ENCODE measurements at places on chromosomes 11 and 22.

DNA sequence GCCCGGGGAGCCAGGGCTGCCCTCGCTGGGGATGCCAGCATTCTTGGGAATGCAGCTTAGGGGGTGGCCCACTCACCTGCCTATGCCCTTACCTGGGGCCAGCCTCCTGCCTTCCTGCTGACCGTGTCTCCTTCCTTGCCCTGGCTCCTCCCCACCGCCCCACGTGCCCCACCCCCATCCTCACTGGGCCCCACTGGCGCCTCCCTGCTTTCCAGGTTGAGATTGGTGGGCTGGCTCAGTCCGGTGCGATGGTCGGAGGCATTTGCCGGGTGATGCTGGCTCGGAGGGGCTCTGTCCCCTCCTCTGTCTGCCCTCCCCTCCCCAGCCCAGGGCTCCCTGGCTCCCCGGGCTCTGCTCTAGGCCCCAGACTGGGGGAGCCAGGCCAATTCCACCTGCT, 34.1 kb upstream of the GRAMD4 start:
- DNase-seq: no peak

DNA sequence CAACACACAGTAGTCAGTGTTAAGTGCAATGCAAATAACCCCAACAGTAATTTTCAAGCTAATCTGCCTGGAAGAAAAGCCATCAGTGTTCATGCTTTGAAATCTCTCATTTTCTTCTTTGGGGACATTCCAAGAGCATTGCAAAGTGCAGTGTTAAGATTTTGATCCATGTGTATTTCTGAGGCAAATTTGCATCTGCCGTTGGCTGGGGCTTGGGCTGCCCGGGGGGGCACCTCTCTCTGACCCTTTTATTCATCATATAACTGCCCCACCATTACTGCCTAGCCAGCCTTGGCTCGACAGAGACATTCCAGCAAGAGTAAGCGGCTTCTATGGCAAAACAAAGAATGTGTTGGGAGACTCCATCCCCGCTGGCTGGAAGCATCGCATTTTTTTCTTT, 483.5 kb downstream of the BRD1 start:
- no peak for DNase-seq

DNA sequence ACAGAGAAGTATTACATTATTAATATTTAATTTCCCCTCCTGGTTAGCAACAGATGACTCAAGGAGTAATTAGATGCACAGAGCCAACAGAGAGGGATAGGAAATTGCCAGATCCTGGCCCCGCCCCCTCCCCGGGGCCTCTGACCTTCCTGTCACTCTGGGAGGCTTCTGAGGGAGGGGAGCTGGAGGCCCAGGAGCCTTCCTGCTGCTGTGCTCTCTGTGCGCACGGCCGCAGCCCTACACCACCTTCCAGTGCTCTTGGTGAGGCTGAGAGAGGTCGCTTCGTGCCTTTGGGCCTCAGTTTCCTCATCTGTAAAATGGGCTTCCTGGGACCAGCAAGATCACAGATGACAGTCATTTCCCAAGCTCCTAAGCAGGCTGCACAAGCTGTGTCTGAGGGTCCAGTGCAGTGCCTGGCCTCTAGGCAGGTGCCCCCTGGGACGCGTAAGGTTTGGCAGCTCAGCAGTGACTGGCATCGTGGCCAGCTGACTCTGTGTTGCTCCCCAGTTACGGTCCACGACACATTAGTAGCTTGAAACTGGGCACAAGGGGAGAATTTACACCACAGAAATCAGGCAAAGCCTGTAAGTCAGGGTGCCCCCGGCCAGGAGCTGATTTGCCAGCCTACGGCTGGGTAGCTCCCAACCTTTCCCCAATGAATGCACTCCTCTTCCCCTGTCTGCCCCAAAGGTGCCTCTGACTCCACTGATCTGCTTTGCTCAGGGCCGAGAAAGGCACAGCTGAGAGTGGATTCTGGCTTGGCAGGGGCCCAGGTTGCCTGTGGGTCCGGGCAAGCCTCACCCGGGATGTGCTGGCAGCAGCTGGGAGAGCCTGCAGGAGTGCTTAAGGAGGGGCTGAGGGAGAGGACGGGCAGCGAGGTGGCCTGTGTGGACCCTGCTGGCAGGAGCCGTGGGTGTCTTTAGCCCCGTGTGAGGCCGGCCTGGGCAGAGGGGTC, 2.3 kb downstream of the ADORA2A start:
- DNase-seq: no peak

GRCh38 chr11:3764266-3764665, 33.1 kb downstream of the NUP98 start:
- no peak for DNase-seq

DNA sequence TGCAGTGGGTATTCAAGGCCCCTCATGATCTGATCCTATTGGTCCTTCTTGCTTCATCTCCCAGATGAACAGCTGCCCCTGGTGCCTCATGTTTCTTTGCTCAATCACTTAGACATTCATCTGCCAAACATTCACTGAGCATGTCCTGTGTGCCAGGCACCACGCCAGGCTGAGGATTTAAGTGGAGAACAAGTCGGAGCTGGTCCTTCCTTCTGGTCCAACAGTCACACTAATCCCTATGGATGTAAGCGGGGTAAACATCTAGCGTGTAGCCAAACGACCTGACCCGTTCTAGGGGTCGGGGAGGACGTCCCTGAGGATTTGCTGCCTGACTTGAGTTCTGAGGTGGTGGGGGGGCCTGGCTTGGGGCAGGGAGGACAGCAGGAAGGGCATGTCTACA, 21.9 kb downstream of the ZMAT5 start:
- peak; percentile 13 for DNase-seq

DNA sequence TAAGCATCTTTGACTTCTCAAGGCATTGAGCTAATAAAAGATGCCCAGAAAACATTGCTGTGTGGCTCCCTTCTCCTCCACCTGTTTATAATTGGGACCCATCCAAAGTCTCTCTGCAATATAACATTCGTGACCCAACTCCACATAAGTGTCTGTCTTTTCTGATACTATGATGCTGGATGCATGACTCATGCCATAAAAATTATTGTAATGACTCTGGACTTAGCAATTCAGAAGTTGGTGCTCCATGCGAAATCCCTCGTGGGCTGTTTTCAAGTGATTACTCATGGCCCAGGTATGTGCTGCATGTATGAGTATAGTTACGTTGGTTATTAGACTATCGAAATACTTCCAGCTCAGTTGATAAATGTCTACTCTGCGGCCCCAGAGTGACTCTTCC, 11.7 kb downstream of the FJX1 start:
- no peak for DNase-seq

GRCh38 chr22:30262917-30263741, 3.5 kb downstream of the OSM start:
- DNase-seq: no peak

- DNase-seq: no peak
Measured at GRCh38 chr11:56885177-56885576, 103.5 kb upstream of the OR5AK2 start.

- DNase-seq: no peak
Measured at GRCh38 chr11:134145715-134146114, 76.8 kb downstream of the JAM3 start.

- DNase-seq: no peak
Measured at GRCh38 chr11:120137187-120137610, 714 bp downstream of the TRIM29 start.

DNA sequence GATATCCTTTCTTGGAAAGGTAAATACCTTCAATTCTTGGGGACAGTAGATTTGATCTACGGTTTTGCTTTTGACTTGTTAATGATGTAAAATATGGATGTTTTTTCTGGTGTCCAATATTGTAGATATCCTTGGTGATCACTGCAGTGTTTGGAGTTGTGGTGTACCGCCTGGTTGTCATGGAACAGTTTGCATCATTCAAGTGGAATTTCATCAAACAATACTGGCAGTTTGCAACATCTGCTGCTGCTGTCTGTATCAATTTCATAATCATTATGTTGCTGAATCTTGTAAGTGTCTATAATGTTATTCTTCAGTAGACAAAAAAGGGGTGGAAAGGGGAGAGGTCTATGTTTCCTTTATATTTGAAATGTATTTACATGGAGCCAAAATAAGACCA, 27.4 kb upstream of the MUC15 start:
- DNase-seq: no peak

GRCh38 chr11:33195462-33196173, 34.3 kb upstream of the CSTF3 start:
- DNase-seq: peak; percentile 4

- no peak for DNase-seq
Measured at GRCh38 chr11:67627441-67627811, 2.3 kb downstream of the NUDT8 start.

- no peak for DNase-seq
Measured at GRCh38 chr11:15933886-15934625, 422.3 kb downstream of the SOX6 start.

- no peak for DNase-seq
Measured at GRCh38 chr11:19092850-19093249, 24.1 kb upstream of the ZDHHC13 start.

DNA sequence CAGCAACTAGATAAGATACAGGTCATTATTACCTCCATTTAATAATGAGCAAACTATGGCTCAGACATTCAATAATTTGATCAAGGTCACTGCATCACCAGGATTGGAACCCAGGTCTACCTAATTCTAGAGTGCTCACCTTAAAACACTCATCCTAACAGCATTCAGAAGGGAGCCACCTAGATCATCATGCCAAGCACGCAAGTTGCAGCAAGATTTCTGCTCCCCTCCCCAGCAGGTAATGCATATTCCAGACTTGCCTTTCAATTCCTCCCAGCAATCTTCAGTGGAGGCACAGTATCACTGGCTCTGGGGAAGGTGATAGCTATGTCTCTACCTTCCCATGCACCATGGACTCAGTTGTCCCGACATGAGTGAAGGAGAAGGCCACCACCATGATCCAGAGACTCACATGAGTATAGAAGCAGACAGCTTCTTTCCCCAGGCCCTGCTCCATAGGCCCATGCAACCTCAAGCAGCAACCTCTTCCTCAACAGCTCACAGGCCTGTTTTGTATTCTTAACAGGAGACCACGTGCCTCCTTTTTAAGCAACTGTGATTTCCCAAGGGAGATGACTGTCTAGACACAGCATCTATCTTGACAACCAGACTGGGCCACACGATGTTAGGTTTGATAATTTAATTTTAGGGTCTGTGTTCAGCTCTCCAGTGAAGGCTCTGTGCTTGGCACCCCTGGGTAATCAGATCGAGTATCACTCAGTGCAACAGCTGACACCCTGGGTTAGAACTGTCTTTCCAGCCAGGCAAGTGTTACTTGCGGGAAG, 36.4 kb downstream of the RAB30 start:
- DNase-seq: no peak

- peak; percentile 49 for DNase-seq
Measured at GRCh38 chr11:114228435-114229411, 67.5 kb upstream of the NNMT start.

DNA sequence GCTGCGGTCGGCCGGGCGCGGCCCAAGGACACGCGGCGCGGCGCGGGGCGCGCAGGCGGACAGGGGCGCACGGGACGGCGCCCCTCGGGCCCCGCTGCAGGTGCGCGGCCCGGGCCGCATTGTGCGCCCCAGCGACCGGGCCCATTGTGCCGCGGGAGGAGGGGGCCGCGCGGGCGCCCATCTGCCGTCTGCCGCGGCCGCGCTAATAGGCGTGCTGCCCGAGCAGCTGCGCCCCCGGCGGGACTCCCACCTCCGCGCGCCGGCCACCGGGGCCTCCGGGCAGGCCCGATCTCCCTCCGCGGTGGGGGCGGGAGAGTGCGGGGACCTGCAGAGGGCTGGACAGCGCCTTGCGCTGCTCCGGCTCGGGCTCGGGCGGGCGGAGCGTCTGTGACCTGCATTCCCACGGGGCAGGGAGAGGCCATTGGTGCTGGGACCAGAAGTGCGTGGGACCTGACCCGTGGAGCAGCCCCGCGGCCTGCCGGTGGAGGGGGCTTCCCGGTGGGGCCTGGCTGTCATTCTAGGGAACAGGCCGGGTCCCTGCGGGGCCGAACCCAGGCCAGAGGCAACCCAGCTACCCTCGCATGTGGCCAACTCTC, 933 bp downstream of the BRSK2 start:
- DNase-seq: peak; percentile 68

DNA sequence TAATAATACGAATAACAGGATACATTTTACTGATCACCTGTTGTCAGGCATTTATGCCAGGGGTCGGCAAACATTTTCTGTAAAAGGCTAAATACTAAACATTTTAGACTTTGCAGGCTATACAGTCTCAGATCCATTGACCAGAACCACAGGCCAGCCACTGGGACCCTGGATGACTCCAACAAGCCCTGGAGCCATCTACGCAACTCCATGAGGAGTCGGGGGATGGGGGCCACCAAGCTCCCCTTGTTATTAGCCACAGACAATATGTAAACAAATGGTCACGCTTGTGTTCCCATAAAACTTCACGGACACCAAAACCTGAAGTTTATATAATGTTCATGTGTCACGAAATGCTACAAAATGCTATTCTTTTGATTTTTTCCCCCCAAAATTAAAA, 54.4 kb upstream of the EMID1 start:
- no peak for DNase-seq

DNA sequence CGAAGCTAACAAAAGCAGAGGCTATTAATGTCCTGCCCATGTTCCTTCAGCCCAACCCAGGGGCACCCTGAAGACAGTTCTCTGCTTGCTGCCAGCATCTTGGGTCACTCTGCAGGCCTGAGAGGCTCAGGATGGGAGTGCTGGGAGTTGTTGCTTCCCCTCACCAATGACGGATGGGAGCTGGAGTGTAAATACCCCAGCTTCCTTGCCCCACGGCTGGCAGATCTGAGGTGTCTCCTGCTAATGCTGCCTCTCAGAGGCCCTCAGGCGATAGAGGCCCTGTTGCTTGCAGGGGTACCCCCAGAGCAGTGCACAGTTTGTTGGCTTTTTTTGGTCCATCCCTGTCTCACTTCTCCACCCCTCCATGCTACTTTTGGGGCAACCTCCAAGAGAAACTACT, 32.9 kb downstream of the IFT27 start:
- no peak for DNase-seq

DNA sequence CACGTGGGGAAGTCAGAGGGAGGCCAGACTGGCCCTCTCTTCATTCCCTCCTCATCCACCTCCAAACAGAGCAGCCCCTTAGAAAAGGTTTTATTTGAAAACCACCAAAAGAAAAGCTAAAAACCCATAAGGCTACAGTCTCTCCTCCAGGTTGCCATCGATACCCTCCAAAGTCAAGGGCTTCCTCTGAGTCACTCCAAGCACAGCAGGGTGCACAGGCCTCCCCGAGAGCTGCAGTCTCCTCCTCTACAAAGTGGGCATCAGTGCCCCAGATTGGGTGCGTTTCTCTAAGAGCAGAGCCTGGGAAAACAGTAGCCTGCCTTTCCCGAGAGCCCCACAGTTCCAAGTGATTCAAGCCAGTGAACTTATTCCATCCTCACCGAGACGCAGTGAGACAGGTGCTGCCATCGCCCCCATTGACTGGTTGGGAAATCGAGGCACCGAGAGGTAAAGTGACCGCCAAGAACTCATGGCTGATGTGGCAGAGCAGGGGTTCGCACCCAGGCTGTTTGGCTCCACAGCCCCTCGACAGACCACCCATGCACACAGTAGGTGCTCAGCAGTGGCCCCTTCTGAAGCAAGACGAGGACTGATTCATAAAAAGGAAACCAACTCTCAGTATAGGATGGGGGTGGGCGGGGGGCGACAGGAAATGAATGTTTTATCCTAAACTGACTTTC, 91.7 kb upstream of the SHISAL1 start:
- DNase-seq: no peak

GRCh38 chr11:46290011-46290410, 12.5 kb downstream of the CREB3L1 start:
- DNase-seq: no peak

- DNase-seq: no peak
Measured at GRCh38 chr11:69630017-69630416, 10.9 kb upstream of the CCND1 start.

- no peak for DNase-seq
Measured at GRCh38 chr22:36227396-36227795, 11.9 kb downstream of the APOL2 start.
